Mesendoderm (in vitro differentiated cells): ENCODE measurements at places on chromosomes 2 and 18.

GRCh38 chr2:1665761-1666505 is 78.4 kb downstream of the PXDN start:
- H3K27me3 ChIP-seq, result no peaks in the 10 kb centered on the region
- H3K36me3 ChIP-seq, result peaks cover 12% of the 10 kb centered on the region
- no peak overlapping the region for H3K27ac ChIP-seq
- no peak for DNase-seq

DNA sequence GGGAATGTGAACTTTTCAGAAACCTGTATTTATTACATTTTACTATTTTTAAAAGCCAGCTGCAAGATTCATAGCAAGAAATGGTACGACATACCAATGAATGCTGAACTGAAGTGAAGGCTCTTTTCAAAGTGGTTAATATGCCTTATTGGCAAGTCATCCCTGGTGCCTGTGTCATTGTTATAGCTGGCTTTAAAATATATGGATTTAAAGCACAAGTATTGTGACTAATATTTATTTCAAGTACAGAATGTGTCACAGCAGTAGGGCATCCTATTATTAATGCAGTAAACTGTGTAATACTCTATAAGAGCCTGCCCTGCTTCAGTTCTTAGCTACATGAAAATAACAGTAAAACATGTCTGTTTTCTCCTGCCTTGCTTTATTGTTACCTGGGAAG is 10.8 kb downstream of the TSHZ1 start:
- no peaks in the 10 kb centered on the region for H3K27me3 ChIP-seq
- H3K36me3 ChIP-seq, result no peaks in the 10 kb centered on the region
- H3K4me1 ChIP-seq, result no peaks in the 10 kb centered on the region

DNA sequence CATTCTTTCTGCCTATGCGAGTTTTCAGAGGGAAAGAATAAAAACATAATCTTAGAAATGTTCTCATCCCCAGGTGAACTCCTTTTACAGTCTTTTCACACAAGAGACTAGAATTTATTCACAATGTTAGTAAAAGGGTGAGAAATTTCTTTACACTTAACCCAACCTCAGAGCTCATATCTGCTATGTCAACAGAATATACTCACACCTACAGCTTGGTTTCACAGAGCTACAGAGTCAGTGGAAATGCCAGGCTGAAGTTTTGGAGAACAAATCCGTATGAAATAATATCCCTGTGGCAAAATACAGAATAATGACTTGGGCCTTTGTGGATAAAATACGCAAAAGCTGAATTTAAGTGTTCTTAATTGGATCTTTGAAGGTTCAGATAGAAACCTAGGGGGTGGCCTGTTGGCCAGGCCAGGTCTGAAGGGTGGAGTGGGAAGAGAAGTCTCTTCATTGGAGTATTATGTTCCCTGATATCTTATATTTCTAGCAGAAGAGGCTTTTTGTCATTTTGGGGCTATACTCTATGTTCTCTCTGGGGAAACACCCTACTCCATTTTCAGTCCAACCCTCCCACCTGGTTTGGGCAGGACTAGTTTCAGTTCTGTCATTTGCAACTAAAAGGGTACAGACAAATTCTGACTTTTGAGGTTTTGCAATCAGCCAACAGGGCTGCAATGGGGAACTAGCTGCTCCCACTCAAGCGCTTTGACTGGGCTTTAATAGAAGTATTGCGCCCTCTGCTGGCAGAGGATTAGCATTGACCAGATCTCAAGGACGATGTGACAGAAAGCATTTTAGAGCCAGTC is 25.7 kb downstream of the FBXO48 start:
- H3K4me1 ChIP-seq, result no peaks in the 10 kb centered on the region
- no peaks in the 10 kb centered on the region for H3K27me3 ChIP-seq

DNA sequence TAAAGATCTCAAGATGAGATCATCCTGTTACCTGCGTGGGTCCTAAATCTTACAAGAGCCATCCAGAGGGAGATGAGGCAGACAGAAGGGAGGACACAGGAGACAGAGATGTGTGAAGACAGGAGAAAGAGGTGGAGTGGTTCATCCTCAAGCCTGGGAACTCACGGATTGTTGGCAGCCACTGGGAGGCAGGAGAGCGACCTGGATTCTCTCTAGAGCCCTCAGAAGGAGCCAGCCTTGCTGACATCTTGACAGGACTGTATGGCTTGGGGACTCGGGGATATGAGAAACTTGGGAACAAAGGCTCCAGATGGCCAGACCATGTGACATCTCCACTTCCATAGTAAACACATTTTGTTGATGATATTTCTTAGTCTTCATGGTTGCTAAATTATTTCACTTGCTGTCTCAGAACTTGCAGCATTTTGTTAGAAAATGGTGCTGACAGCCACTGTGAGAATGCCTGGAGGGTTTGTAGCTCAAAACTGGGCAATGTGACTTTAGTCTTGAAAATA is 57.8 kb upstream of the MC2R start:
- no peaks in the 10 kb centered on the region for H3K4me1 ChIP-seq
- DNase-seq, result peak; percentile 55
- H3K27ac ChIP-seq, result no peak overlapping the region
- H3K36me3 ChIP-seq, result no peaks in the 10 kb centered on the region

GRCh38 chr2:124046332-124046731 is 21.2 kb downstream of the CNTNAP5 start:
- no peak overlapping the region for H3K27ac ChIP-seq
- H3K36me3 ChIP-seq, result no peaks in the 10 kb centered on the region
- no peaks in the 10 kb centered on the region for H3K27me3 ChIP-seq
- H3K4me3 ChIP-seq, result no peak overlapping the region

DNA sequence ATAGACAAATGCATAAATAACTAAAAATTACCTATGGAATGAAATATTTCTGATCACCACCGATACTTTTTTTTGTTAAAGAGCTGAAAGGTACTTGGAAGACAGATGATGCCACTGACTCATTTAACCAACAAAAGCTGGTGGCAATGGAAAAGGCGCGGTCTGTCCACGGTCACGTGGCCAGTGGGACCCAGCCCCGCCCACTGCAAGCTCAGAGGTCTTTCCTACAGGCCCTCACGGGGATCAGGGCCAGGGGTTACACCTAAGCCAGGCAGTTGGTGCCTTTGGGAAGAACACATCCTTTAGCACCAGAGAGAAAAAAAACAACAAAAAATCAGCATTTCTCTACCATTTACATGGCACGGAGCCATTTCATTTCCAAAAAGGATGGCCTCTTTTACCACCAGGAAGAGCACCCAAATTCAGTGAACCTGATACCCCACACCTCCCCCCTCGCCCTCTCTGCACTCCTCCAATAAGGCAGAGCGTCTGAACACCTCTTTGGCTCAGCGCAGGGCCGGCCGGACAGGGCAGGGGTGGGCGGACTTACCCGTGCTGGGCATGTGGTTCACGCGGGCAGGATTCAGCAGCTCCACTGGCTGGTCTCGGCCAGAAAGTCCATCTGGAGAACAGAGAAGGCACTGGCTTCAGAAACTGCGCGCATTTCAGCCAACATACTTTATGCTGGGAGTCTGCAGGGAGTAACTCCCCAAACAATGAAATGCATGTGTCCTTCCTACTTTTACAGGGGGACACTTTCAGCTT is 164.6 kb downstream of the HDAC4 start:
- no peaks in the 10 kb centered on the region for H3K4me1 ChIP-seq
- H3K36me3 ChIP-seq, result no peaks in the 10 kb centered on the region
- H3K27ac ChIP-seq, result no peak overlapping the region

GRCh38 chr2:25331686-25332365 is 9.9 kb downstream of the DNMT3A start:
- H3K27me3 ChIP-seq, result no peaks in the 10 kb centered on the region
- H3K36me3 ChIP-seq, result no peaks in the 10 kb centered on the region
- H3K4me3 ChIP-seq, result no peak overlapping the region

DNA sequence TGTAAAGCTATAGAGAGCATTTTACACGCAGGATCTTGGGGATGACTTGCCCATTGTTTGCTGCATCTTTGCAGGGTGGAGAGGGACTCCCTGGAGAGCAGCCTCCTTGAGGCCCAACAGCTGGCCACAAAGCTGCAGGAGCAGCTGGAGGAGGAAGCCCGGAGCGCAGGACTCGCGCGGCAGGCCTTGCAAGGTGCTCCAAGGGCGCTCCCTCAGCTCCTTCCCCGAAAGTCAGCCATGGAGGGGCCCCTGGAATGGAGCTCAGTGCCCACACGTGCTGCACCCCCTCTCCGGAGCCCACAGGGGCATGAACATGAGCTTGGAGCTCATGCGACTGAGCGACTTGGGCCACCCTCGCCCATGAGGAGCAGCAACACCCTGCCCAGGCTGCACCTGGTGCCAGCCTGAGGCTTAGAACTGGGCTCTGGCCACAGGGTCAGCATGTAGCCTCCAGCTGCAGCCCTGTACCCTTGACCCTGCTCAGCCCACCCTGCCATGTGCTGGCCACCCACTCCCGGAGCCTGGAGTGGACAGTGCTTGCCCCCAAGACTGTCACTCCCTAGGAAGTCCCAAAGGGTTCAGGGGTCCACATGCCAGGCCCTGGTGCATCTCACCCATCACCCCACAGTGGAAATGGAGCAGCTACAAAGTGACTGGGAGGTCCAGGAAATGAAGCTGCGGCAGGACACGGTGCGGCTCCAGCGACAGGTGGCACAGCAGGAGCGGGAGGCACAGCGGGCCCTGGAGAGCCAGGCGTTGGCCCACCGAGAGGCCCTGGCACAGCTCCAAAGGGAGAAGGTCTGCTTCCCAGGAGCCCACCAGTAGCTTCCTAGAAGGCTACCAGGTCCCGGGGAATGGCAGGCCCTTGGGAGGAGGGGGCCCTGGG is 43.0 kb downstream of the CROCC2 start:
- no peaks in the 10 kb centered on the region for H3K4me1 ChIP-seq
- no peaks in the 10 kb centered on the region for H3K27me3 ChIP-seq
- DNase-seq, result no peak
- H3K36me3 ChIP-seq, result no peaks in the 10 kb centered on the region

GRCh38 chr2:225070811-225071210 is 28.5 kb upstream of the DOCK10 start:
- no peak overlapping the region for H3K4me3 ChIP-seq
- H3K4me1 ChIP-seq, result no peaks in the 10 kb centered on the region
- H3K27ac ChIP-seq, result no peak overlapping the region
- no peak for DNase-seq
- no peaks in the 10 kb centered on the region for H3K27me3 ChIP-seq

GRCh38 chr2:166376488-166376828 is 714 bp upstream of the SCN9A start:
- DNase-seq, result no peak
- H3K27me3 ChIP-seq, result no peaks in the 10 kb centered on the region
- H3K36me3 ChIP-seq, result no peaks in the 10 kb centered on the region
- no peak overlapping the region for H3K4me3 ChIP-seq
- peaks cover 3% of the 10 kb centered on the region for H3K4me1 ChIP-seq

GRCh38 chr2:180291060-180291459 is 284.0 kb upstream of the CWC22 start:
- H3K36me3 ChIP-seq, result no peaks in the 10 kb centered on the region
- no peaks in the 10 kb centered on the region for H3K27me3 ChIP-seq

DNA sequence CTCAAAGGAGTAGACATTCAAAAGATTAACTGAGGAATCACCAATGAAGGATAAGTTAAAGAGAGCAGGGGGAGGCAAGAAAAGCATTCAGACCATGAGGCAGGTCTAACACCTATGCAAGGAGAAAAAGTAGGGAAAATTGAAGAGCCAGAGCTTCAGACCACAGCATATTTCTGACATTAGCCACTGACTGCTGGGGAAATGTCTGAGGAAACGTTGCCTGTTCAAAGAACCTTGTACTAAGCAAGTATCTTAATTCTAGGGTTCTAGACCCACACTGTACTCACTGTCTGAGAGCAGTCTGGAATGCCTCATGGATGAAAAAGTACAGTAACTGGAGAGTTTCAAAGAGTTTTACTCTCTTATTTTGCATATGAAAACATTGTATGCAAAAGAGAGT is 39.5 kb upstream of the TFPI start:
- DNase-seq, result no peak
- no peaks in the 10 kb centered on the region for H3K27me3 ChIP-seq
- no peaks in the 10 kb centered on the region for H3K36me3 ChIP-seq
- H3K4me3 ChIP-seq, result no peak overlapping the region
- no peak overlapping the region for H3K27ac ChIP-seq

DNA sequence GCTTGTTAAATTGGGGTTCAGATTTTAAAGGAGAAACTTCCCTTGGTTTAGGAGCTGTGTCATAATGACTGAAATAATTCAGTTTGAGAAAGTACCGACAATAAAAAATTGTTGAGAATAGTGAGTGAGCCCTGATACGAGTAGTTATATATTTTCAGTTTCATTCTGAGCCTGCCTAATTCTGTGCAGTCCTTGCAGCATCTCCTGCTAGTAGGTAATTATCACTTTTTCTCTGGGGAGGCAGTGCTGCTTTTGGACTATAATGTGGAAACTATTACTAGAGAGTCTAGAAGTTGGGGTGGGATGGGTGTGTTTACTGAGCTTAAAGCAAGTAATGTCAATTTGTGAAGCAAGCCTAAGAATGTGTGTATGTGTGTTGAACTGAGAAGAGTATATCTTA is 21.7 kb downstream of the ZNF638 start:
- no peaks in the 10 kb centered on the region for H3K27me3 ChIP-seq
- H3K4me3 ChIP-seq, result no peak overlapping the region
- no peak for DNase-seq
- peaks cover 11% of the 10 kb centered on the region for H3K36me3 ChIP-seq

- DNase-seq, result peak; percentile 80
- H3K27me3 ChIP-seq, result no peaks in the 10 kb centered on the region
- no peak overlapping the region for H3K4me3 ChIP-seq
- peaks cover 13% of the 10 kb centered on the region for H3K4me1 ChIP-seq
Observed at GRCh38 chr18:48954886-48955819, 4.4 kb upstream of the SMAD7 start.

DNA sequence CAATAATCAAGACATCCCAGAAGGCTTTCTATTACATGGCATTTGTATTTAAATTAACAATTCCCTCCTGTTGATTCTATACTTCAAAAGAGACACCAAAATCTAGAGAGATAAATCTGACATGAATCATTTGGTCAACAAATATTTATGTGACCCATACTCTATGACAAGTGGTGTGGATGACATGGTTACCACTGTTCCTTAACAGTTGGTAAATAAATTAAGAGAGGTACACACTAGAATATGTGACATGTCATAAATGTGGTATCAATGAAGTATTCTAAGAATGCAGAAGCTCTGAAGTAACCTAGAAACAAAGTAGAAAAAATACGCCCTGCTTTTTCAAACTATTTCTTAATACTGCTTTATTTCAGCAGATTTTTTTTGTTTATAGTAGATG is 255.4 kb downstream of the EXOC6B start:
- no peak overlapping the region for H3K27ac ChIP-seq
- H3K4me1 ChIP-seq, result peaks cover 2% of the 10 kb centered on the region
- no peaks in the 10 kb centered on the region for H3K36me3 ChIP-seq
- DNase-seq, result peak; percentile 1
- H3K27me3 ChIP-seq, result no peaks in the 10 kb centered on the region

GRCh38 chr2:38937548-38937947 is 47.9 kb downstream of the ARHGEF33 start:
- DNase-seq, result no peak
- no peaks in the 10 kb centered on the region for H3K27me3 ChIP-seq
- no peak overlapping the region for H3K27ac ChIP-seq
- no peak overlapping the region for H3K4me3 ChIP-seq
